Fibroblast of skin of left quadriceps (primary cell): ENCODE measurements at places on chromosomes 5 and 9.

GRCh38 chr5:44402084-44402483 is 12.9 kb upstream of the FGF10 start:
- no peak for DNase-seq

DNA sequence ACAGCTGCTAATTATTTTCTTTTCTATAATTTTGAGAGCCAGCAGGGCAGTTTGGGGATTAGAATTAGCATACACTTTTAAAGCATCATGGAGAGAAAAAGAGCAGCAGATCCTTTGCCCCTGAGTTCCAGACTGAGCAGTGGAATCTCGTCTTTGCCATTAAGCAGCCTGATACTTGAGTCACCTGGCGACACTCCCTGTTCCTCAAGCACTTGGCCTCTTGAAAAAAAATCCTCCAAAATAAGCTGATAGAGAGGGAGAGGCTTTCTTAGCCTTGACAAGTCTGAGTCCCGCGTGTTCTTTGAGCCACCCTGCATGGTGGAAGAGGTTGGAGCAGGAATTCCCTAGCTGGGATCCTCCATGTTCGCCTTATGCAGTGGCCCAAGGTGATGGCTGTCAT is 398.3 kb downstream of the IRX2 start:
- no peak for DNase-seq

DNA sequence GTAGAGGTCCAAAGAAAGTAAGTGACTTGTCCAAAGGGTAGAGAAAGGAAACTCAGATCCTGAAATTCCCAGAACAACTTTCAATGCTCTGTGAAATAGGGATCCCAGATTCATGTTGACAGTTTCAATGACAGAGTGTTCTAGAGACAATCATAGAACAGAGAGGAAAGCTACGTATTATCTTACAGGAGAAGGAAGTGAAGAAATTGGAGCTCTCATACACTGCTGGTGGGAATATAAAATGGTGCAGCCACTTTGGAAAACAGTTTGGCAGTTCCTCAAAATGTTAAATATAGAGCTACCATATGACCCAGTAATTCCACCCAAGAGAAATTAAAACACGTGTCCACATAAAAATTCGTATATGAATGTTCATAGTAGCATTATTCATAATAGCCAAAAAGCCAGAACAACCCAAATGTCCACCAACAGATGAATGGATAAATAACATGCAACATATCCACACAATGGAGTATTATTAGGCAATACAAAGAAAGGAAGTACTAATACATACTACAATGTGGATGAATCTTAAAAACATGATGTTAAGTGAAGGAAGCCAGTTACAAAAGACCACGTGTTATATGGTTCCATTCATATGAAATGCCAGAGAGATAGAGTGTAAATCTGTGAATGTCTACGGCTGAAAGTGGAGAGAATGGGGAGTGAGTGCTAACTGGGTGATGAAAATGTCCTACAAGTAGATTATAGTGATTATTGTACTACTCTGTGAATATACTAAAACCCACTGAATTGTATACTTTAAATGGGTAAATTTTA is 197.1 kb downstream of the NTRK2 start:
- no peak for DNase-seq

DNA sequence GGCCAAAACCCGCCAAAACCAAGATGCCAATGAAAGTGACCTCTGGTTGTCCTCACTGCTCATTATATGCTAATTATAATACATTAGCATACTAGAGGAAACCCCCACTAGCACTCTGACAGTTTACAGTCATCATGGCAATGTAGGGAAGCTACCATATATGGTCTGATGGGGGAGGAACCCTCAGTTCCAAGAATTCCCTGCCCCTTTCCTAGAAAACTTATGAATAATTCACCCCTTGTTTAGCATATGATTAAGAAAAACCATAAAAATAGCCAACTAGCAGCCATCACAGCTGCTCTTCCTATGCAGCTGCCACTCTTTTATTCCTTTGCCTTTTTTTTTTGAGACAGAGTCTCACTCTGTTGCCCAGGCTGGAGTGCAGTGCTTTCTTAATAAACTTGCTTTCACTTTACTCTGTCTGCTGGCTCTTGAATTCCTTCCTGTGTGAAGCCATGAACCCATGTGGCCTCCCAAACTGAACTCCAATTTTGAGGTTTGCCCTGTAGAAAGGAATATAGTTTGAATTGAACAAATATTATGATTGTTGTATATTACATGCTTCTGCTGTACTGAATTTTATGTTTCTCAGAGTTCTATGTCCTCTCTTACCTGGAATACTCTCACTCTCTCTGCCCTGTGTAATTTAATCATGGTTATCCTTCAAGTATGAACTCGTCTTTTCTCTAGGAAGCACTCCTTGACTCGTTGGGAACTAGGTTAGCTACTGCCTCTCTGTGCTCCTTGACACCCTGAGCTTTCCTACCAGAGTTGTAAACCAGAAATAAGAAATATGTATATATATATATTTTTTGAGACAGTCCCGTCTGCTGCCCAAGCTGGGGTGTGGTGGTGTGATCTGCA is 59.8 kb downstream of the KIAA1958 start:
- no peak for DNase-seq

GRCh38 chr5:107032629-107033028 is 638.1 kb downstream of the EFNA5 start:
- DNase-seq = no peak

GRCh38 chr9:101636247-101636646 is 41.5 kb upstream of the PPP3R2 start:
- DNase-seq = no peak

DNA sequence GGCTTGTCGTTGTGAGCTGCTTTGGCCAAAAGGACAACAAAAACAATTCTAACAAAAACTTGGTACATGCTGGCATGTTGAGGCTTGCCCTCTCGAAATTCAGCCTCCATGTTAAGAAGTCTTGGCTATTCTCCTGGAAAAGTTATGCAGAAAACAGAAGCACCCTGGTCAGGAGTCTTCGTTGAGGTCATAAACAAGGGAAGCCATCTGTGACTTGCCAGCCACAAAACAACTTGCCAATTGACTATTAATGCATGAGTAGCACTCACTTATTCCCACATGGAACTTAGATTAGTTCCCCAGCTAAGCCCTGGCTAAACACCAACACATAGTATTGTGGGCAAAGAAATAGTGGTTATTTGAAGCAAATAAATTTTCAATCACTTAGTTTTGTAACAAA is 521.0 kb upstream of the CHD1 start:
- DNase-seq = no peak

GRCh38 chr5:132220491-132220890 is 7.2 kb downstream of the P4HA2 start:
- DNase-seq = no peak

GRCh38 chr5:38641003-38641402 is 84.6 kb upstream of the LIFR start:
- DNase-seq = no peak

DNA sequence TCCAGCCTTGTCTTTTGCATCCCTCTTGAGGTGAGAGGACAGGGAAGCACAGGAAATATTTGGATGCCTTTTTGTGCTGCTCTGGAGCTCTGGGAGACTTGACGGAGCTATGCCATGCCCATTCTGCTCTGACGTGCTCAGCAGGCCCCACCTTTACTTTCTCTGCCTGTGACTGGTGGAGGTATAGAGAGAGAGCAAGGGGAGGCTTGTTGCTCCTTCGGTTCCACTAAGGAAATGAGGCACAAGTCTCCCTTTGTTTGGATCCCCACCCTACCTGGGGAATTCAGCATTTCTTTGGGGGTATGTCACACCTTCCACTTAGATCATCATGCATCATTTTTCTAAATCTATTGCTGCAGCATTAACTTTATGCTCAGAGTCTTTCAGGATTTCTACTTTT is 121.8 kb upstream of the CNTLN start:
- DNase-seq = no peak

DNA sequence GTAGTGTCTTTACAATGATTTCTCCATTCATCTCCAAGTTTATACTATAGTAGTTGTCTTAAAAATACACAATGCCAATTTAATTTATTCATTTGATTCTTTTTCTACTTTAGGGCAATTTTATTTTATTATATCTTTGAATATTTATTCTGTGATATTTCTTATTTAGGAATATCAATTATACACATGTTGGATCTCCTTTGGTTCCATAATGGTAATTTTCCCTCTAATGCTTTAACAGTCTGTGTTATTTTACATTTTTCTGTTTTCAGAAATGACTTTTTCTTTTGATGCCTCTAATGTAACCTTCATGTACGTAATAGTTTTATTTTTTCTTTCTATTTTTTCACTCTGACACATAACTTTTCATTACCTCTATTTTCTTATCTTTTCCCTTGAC is 153.0 kb downstream of the CSNK1G3 start:
- DNase-seq = no peak

DNA sequence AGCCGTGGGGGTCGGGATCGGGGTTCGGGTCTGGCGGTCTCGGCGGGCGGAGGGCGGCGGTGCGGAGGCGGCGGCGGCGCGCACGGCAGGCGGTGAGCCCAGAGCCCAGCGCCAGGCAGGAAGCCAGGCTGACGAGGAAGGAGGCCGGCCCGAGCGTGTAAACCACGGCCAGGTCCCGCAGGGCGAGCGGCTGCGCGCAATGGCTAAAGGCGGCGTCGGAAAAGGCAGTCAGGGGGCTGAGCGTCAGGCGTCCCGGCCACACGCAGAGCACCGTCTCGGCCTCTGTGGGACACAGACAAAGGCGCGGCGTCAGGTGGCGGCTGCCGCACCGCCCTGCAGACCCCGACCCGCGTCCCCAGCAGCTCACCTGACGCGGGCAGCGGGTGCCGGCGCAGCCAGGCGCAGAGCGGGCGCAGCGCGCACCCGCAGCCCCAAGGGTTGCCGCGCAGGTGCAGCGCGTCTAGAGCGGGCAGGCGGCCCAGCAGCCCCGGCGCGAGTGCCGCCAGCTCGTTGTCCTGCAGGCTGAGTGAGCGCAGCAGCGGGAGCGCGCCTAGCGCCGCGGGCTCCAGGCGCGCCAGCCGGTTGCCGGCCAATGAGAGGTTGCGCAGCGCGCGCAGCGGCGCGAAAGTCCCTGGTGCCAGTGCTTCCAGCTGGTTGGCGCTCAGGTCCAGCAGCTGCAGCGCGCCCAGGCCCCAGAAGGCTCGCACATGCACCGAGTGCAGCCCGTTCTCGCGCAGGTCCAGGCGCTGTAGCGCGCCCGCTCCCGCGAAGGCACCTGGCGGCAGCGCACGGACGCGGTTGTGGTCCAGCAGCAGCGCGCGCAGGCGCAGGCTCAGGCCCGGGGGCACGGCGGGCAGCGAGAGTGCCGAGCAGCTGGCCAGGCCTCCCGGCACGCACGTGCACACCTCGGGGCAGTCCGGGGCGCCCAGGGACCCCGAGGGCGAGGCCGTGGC is 671 bp downstream of the LRRC26 start:
- no peak for DNase-seq

DNA sequence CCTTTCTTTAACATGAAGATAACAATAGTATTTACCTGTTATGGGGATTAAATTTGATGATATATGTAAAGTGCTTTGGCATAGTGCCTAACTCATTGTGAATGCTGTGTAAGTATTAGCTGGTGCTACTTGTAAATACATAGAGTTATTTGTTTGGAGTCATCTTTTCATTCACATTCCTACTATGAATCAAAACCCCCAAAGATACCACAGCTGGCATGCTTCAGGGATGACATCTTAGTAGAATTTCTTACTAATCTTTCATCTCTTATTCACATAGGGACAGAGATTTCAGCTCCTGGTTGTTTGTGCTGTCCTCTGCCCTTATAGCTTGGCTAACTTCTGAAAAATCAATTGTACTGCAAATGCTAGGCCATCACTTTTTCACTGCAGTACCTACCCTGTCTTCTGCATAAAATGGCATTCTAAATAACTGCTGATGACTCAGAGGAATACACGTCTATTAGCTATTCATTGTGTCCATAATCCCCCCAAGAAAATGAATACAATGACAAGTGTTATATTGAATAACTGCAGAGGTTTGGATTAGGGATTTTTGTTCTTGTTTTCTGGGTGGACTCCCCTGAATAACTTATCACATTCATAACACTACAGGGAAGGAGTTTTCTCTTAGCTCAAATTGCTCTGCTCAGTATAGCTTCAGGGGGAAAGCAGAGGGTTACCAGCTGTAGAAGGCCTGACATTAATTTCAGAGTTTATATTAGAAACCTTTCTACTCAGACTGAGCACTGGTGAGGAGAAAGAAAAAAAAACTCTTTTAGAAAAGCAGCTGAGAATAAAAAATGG is 192.2 kb upstream of the C9orf72 start:
- no peak for DNase-seq

DNA sequence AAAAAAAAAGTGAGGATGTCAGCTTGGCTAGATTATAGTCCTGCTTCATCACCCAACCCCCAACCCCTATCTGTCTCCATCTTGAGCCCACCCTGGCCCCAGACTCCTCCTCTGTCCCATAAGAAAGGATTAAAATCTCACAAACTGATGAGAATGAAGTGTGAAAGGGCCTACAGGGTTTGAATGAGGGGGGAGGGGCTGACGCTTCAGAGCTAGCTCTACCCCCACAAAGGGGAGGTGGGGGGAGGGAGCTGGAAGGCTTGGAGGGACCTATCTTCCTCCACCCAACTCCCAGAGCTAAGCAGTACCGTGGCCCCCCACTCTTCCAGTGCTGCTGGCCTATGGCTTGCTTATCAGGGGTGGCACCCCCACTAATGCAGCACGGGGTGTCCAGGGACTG is 43.7 kb upstream of the HAND1 start:
- DNase-seq = no peak

DNA sequence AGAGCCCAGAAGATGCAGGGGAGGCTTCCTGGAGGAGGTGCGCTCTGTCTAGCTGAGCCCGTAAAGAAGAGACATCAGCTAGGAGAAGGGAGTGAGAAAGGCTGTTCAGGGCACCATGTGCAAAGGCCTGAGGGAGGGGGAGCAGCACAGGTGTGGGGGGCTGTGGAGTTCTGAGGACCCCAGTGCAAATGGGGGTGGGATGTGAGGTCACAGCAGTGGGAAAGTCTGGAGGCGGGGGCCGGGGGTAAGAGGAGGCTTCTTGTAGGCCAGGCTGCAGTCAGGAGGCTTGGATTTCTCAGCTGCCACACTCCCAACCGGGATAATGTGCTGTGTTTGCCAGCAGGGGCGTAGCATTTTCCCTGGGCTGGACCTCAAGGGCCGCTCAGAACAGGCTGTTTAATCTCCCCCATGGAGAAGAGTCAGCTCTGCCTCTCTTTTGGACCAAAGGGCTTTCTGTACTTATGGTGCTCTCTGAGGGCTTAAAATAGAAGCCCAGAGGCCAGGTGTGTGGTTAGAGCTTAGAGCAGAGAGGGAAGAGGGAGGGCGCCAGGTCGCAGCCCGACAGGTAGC is 5.7 kb downstream of the NEURL1B start:
- no peak for DNase-seq

DNA sequence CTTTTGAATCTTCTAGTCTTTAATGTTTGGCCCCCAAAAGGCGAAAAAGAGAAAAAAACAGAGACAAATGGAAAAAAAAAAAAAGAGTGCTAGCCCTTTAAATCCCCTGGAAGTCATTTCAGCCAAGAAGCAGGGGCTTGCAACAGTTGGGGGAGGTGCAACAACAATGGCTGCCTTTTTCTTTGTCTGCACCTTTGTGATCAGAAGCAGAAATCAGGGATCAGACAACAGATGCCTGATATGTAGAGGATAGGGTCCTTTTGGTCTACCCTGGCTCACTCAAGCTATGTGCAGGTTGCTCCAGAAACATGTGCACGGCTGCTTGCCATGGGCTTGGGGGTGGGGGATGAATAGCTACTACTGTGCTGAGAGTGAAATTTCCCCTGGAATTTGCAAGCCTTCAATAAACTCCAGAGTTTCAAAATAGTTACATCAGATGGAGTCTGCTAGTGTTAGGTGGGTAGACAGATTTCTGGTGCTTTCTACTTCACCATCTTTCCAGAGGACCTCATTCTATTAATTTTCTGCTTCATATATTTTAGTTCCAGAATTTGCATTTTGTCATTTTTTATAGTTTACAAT is 150.9 kb downstream of the FGF18 start:
- no peak for DNase-seq
